ENCODE measurements at places on chromosomes 4 and X.
A peak's percentile ranks its signal among the peaks of the same experiment; 100 is the strongest.

- DNase-seq: no peak
Observed at GRCh38 chr4:11471618-11472017, 42.9 kb upstream of the HS3ST1 start.

- DNase-seq: peak; percentile 49
Observed at GRCh38 chrX:41275661-41276609, 58.0 kb upstream of the DDX3X start.

- DNase-seq: peak; percentile 38
Observed at GRCh38 chr4:84965553-84966381, 723 bp downstream of the WDFY3 start.

GRCh38 chrX:134622813-134623185 lies 35.5 kb downstream of the PLAC1 start:
- peak; percentile 51 for DNase-seq

GRCh38 chr4:139441029-139441428 lies 12.9 kb upstream of the RAB33B start:
- DNase-seq: peak; percentile 18

- peak; percentile 35 for DNase-seq
Observed at GRCh38 chrX:46715530-46715929, 43.4 kb downstream of the SLC9A7 start.

DNA sequence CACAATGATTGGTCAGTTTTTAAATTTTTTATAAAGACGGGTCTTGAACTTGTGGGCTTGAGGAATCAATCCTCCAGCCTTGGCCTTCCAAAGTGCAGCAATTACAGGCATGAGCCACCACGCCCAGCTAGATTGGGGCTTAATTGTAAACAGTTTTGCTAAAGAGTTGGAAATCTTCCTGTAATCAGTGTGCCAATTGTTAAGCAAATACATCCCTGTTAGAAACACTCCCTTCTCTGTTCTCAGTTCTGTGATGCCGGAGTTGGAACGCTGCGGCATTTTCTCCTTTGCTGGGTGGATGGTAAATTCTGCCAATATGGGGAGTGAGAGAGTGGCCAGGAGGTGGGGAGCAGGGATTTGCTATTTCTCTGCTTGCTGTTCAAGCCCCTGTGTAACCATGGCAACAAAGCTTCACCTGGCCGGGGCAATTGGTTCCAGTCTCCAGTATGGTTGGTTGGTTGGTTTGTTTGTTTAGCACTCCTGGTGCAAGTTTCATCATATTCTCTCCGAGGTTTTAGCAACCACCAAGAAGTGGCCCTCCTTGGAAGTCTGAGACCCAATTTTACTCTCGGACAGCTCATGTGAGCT lies 3.0 kb upstream of the SPATA4 start:
- no peak for DNase-seq

- DNase-seq: no peak
Observed at GRCh38 chrX:39296472-39296871, 495.2 kb downstream of the MID1IP1 start.

DNA sequence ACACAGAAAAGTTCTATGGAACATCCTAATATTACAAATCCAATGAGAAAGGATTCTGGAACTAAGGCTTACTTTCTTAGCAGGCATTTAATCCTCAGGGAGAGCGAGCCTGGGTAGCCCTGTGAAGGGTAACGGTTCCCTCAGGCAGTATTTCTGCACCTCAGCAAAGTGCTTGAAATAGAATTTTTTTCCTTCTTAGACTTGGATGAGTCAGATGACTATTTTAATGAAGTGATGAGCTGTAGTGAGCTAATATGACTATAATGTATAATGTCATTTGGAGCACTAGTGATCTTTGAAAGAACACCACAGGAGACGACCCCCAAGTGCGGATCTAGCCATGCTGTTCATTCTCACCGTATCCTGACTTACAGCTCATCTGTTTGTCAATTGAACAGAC lies 493.0 kb upstream of the FAM241A start:
- no peak for DNase-seq

DNA sequence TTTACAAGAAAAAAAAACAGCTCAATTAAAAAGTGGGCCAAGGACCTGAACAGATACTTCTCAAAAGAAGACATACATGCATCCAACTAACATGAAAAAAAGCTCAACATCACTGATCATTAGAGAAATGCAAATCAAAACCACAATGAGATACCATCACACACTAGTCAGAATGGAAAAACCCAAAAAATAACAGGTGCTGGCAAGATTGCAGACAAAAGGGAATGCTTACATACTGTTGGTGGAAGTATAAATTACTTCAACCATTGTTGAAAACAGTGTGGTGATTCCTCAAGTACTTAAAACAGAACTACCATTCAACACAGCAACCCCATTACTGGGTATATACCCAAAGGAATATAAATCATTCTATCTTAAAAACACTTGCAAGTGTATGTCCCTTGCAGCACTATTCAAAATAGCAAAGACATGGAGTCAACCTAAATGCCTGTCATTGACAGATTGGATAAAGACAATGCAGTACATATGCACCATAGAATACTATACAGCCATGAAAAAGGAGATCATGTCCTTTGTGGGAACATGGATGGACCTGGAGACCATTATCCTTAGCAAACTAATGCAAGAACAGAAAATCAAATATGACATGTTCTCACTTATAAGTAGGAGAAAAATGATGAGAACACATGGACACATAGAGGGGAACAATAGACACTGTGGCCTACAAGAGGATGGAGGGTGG lies 97.6 kb downstream of the RAB28 start:
- peak; percentile 27 for DNase-seq

DNA sequence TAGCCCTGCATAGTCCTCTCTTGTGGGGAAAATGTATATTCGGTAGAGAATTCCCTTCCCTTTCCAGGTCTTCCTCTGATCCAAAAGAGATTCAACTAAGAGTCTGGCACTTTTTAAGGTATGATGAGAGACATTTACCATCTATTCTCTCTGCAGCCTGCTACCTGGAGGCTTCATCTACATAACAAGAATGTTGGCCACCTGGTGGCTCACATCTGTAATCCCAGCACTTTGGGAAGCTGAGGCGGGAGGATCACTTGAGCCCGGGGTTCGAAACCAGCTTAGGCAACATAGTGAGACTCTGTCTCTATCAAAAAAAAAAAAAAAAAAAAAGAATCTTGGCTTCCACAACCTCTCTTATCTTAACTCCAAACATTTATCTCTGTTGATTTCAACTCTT lies 40.4 kb upstream of the NOCT start:
- DNase-seq: no peak

GRCh38 chr4:173528378-173529321 lies 1.4 kb downstream of the HAND2 start:
- DNase-seq: peak; percentile 22

- DNase-seq: peak; percentile 48
Observed at GRCh38 chr4:56742080-56742871, 61.2 kb upstream of the HOPX start.

GRCh38 chr4:33512397-33512796 lies 2731.9 kb downstream of the ARAP2 start:
- DNase-seq: no peak

DNA sequence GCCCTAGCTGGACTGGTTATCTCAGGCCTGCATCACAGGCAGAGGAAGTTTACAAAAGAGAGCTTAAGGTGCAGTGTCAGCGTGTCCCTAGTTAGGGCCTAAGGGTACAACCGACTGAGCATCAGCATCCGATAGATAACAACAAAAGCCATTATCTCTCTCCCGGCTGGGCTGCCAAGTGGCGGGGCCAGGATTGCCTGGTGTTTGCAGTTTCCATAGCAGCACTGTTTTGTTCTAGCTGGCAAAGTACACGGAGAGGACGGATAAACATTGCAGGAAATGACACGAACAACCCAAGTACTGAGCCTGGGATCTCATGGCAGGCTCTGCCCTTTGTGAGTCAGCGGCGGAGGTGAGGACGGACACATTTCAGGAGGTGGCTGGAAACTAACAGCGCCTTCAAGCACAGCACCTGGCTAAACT lies 104.7 kb upstream of the NOCT start:
- peak; percentile 76 for DNase-seq

DNA sequence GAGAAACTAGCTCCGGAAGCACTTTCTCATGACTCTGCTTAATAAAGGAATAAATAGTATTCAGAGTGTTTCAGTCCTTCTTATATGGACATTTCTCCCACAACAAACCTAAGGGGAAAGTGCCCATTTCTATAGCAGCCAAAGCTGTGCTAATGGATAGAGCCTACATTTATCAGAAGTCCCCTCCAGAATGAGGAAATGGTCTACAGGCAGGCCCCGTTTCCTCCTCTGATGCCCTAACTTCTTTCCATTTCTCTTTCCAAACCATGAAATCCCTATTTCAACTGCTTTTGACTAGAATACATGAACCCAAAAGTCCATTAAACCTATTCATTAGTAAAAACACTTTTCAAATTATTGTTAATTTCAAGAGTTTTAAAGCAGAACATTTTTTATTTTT lies 4.5 kb downstream of the ACSL1 start:
- DNase-seq: no peak

GRCh38 chr4:96952610-96953009 lies 1112.7 kb downstream of the PDHA2 start:
- no peak for DNase-seq

- DNase-seq: peak; percentile 78
Observed at GRCh38 chr4:20259707-20260106, 8.0 kb downstream of the SLIT2 start.

GRCh38 chr4:148776941-148777340 lies 334.7 kb upstream of the NR3C2 start:
- peak; percentile 69 for DNase-seq

GRCh38 chrX:30713061-30713525 lies 59.9 kb downstream of the GK start:
- peak; percentile 72 for DNase-seq

DNA sequence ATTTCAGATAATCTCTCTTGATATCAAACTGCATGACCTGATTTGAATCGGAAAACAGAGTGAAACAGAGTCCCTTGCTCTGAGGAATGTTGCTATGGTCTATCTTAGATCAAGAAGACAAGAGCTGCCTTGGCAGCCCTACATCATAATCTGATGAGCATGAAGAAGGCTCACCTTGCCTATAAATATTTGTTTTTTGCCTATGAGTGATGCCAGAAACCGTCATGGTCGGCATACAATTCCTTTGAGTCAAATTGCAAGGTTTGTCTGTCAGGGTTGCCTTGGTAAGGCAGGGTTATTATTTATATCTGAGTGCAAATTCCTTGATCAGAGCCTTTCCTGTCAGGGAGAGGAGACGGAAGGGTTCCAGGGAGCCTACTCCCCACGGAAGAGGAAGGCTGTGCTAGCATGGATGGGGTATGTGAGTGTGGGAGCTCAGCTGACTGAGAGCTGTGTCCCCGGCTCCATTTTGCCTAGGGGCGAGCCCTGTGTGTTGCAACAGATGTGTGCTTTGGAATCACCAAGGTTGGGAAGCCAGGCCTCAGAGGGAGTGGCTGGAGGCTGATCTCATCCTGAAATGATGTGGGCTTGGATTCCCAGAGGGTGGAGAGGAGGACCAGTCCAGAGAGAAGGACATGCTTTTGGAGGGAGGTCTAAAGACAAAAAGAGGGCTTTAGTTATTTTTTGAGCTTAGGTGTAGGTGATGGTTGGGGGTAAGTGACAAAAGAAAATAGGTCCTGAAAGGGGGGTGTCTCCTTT lies 43.6 kb downstream of the RTL9 start:
- DNase-seq: peak; percentile 83

GRCh38 chr4:151700566-151701316 lies 60.1 kb downstream of the GATB start:
- no peak for DNase-seq

DNA sequence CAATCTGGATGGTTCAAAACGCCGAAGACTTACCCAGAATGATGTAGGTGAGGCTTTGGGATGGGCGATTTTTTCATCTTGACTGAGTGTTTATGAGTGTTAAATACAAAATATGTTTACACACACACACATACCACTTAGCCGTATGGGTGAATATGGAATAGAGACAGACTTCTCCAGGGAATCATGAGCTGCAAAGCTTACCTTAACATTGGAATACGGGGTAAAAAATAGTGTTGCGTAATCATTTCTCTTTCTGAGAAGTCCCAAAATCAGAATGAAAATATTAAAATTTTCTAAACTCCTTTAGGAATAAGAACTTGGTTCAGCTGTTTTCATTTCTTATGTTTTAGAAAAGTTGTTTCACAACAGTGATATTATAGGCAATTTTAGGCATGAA lies 63.5 kb downstream of the EGF start:
- no peak for DNase-seq

DNA sequence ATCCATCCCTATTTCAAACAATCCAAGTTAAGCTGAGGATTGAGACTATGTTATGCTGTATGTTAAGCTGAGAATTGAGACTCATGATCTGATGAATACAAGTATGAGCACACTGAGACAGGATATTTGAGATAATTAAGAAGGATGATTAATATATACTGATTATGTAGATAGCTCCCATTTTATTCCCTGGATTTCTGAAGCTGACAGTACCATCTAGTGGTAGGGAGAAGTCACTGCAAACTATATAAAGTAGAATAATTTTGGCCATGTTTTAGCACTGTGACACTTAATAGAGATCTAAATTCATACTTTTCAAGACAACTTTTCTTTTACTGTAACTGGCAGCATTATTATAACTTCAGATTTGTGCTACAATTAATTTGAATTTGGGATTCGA lies 63.8 kb upstream of the HPRT1 start:
- DNase-seq: peak; percentile 13

GRCh38 chr4:169151671-169152070 lies 119.1 kb downstream of the SH3RF1 start:
- DNase-seq: peak; percentile 50

GRCh38 chr4:127479031-127479622 lies 153.6 kb upstream of the INTU start:
- DNase-seq: peak; percentile 54

- no peak for DNase-seq
Observed at GRCh38 chrX:8730812-8731558, 952 bp downstream of the ANOS1 start.

- DNase-seq: no peak
Observed at GRCh38 chrX:26651755-26652154, 435.8 kb downstream of the MAGEB5 start.

- no peak for DNase-seq
Observed at GRCh38 chr4:159041054-159042034, 61.5 kb upstream of the RAPGEF2 start.

GRCh38 chrX:149950681-149951080 lies 12.4 kb upstream of the EOLA2 start:
- DNase-seq: peak; percentile 63

GRCh38 chr4:182680234-182680653 lies 236.9 kb downstream of the DCTD start:
- no peak for DNase-seq

DNA sequence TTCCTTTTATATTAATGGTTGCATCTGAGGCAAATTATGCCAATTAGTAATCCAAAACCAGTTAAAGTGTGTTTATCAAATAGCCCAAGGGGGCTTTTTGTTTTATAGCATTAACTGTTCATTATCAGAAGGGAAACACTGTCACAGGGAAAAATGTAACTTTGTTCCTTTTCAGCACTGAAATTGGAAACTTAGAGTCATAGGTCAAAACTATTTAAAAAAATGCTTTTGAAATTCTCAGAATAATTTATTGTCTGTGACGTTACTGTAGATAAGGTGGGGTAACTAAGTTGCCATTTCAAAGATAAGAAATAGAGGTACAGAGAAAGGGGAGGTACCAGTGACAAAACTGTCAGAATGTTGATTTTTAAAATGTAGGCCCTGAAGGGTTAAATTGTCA lies 129.3 kb downstream of the AKAP4 start:
- DNase-seq: no peak

- no peak for DNase-seq
Observed at GRCh38 chr4:40173470-40173875, 23.4 kb upstream of the RHOH start.
